WERI-Rb-1 (cell line): ENCODE measurements at places on chromosomes 5 and 9.

- no peak for DNase-seq
Measured at GRCh38 chr5:61313960-61314681, 17.9 kb upstream of the ZSWIM6 start.

- DNase-seq, result no peak
Measured at GRCh38 chr5:143386725-143387124, 16.8 kb downstream of the NR3C1 start.

- DNase-seq, result no peak
Measured at GRCh38 chr9:137606734-137607138, 1.2 kb downstream of the ARRDC1 start.

GRCh38 chr5:61429906-61430305 lies 97.8 kb downstream of the ZSWIM6 start:
- no peak for DNase-seq

GRCh38 chr9:129918296-129918950 lies 83.2 kb downstream of the USP20 start:
- DNase-seq, result no peak

- no peak for DNase-seq
Measured at GRCh38 chr5:65803699-65804391, 81.8 kb downstream of the NLN start.

- no peak for DNase-seq
Measured at GRCh38 chr5:33806738-33807442, 84.9 kb downstream of the ADAMTS12 start.

- DNase-seq, result no peak
Measured at GRCh38 chr5:89388872-89389271, 505.9 kb upstream of the MEF2C start.
